NCI-H2171 (cell line): ENCODE measurements at places on chromosomes 12 and 14.
A peak's percentile ranks its signal among the peaks of the same experiment; 100 is the strongest.

GRCh38 chr14:49939884-49940510 lies 47.1 kb downstream of the ARF6 start:
- DNase-seq: no peak

GRCh38 chr14:20427231-20428009 lies 8.5 kb downstream of the KLHL33 start:
- no peak for DNase-seq

DNA sequence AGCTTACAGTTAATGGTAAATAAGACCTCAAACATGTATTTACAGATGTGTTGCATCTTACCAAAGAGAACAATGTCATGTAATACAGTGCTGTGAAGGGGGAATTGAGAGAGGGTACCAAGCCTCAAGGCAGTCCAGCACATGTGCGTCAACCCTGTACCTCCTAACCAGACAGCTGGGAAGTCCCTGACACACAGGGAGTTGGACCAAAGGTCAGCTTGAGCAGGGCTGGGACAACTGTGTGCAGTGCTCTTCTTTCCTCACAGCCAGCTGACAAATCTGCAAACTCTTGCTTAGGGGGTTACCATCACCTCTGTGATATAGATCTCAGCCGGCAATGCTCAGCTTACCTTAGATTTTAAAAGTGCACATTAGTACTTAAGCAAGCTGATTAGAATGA lies 56.8 kb upstream of the RIC8B start:
- DNase-seq: no peak

- DNase-seq: no peak
Measured at GRCh38 chr12:43011383-43011926, 421.9 kb upstream of the PRICKLE1 start.

DNA sequence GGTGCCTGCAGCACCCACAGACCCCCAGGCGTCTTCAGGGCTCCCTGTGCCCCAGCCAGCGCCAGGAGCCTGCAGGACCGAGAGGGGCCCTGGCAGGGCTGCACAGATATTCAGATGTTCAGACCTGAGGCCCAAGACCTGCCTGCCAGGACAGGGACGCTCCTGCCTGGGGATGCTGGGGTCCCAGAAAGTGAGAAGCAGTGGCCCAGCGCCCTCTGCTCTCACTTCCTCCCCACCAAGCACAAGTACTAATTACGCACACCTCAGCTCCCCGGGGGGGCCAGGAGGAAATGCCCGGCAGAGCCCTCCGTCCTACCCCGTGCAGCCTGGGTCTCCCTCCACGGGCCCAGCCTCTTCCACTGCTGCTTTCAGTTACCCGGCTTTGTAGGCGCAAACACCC lies 28.8 kb upstream of the INF2 start:
- no peak for DNase-seq

DNA sequence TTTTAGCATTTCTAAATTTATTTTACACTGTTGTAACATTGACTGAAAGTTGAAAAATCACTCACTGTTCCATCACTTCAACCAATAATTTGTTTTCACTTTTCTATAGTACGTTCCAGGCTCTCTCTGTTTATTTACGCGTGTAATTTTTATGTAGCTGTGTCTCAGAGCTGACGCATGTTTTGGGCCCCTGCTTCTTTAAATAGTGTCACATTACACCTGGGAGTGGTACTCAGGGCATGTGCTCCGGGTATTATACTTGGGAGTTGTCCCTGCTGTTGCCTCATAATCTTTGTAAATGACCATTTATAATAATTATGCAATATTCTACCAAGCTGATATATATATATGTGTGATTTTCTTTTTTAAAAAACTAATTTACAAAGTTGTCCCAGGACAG lies 132.8 kb upstream of the CPM start:
- DNase-seq: no peak

DNA sequence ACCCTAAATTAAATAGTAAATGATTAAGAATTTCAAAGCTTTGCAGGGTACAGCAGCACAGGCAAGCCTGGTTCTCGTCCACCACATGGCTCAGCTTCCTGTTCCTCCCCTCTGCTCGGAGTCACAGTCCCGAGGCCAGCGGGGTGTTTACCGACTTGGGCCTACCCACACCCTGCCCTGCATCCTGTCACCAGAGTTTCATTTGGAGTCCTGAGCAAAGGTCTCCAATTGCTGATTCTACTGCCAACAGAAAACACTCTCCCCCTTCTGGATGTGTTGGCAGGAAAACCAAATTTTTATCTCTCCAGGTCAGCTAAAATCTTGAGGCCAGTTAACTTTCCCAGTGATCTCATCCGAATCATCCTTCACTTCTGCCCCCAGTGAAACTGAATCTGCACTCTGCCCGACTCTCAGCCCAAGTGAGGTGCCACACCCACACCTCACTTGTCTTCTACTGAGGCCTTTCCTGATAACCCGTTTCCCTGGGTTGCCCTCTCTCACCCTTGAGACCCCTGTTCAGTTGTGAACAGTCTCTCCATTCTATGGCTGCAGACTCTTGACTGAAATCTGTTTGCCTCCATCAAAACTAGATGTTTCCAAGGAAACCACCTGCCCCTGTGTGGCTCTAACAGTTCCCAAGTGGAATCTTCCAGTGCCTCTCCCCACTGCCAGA lies 71.2 kb downstream of the VCPKMT start:
- DNase-seq: no peak

GRCh38 chr14:72094844-72095582 lies 162.8 kb downstream of the RGS6 start:
- no peak for DNase-seq

GRCh38 chr12:19826980-19827550 lies 387.8 kb downstream of the AEBP2 start:
- no peak for DNase-seq

- no peak for DNase-seq
Measured at GRCh38 chr12:45433441-45433868, 217.6 kb downstream of the ANO6 start.

DNA sequence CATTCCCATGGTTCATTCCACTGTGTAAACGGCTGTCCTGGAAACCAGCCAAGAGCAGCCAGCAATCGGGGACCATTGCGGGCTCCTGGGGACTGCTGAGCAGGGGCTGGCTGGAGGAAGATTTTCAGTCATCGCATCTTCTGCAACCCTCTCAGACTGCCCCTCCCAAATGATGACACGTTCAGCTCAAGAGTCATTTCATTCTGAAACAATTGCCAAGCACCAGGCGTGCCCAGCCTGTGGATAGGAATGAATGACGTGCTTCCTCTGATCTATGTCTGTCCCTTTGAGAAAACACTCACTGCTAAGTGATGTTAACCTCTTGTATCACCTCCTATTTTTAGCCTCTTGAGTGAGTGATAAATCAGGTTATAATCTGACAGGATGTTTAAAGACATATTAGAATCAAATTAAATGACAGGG lies 62.0 kb downstream of the NDUFA12 start:
- DNase-seq: no peak

- no peak for DNase-seq
Measured at GRCh38 chr12:72521326-72521725, 249.2 kb downstream of the TRHDE start.

GRCh38 chr12:79908366-79908765 lies 26.5 kb downstream of the PPP1R12A start:
- no peak for DNase-seq

DNA sequence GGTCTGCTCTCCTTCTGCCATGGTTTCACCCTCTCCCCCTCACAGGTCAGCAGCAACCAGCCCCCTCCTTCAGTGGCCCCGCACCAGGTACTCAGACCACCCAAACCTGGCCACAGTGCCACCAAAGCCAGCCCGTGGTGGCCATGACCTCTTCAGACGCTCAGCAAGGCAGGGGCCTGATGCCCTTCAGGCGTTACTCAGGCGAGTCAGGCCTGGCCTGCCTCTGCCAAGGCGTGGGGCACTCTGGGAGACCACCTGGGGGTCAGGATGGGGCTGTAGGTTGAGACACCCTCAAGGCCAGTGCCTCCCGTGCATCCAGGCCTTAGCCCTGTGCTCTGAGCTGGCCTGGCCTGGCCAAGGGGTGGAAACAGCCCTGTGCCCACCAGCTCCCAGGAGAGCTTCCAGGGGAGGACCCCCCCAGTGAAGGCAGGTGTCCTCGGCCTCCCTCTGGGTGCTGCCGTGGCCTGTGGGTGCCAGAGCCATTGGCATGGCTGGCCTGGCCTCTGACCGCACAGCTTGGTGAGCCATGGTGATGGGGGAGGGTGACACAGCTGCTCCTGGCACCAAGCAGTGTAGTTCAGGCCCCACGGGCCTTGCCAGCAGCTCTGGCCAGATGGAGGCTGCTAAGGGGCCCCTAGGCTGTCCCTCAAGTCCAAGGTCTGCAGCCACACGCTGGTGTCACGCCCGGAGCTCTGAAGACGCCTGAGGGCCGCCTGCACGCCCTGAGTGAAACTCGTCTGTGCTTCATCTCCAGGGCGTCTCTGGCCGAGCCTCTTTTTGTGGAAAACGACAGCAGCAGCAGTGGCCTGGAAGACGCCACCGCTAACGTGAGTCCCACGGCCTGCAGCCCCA lies 15.1 kb downstream of the XRCC3 start:
- no peak for DNase-seq

- DNase-seq: no peak
Measured at GRCh38 chr12:117208811-117209455, 18.7 kb upstream of the FBXO21 start.

GRCh38 chr12:57754411-57755193 lies at the start of gene MARCHF9:
TSS of gene MARCHF9 (plus strand) at chr12:57755103. CDS start at chr12:57755529, 426 bp downstream.
- DNase-seq: peak; percentile 91

DNA sequence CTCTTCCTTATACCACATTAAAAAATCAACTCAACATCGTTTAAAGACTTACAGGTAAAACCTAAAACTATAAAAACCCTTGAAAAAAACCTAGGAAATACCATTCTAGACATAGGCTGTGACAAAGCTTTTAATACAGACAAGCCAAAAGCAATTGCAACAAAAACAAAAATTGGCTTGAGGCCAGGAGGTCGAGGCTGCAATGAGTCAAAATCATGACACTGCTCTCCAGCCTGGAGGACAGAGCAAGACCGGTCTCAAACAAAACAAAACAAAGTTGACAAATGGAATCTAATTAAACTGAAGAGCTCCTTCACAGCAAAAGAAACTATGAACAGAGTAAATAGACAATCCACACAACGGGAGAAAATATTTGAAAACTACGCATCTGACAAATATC lies 1057.8 kb downstream of the FSCB start:
- DNase-seq: no peak

DNA sequence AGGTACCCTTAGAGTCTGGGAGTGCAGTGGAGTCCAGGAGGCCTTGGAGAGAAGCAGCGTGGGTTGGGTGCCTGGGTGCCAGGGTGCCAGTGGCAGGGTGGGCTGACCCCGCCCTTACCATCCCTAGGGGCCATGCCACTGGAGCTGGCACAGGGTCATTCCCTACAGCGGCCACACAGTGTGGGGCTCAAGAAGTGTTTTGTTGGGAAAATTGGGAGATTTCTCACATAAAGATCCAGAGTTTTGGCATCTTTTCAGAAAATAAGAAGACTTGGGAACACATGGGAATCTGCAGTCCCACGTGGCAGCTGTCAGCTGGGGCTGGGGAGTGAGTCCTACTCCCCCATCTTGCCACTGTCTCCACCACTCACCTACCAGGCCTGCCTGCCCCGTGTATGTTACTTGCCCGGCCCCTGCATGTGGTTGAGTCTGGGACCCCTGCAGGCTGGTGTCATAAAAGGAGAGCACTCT lies 4.2 kb downstream of the VASH1 start:
- no peak for DNase-seq

GRCh38 chr12:82034769-82035168 lies 275.6 kb upstream of the PPFIA2 start:
- no peak for DNase-seq

GRCh38 chr12:20140751-20141150 lies 227.6 kb upstream of the PDE3A start:
- no peak for DNase-seq

- no peak for DNase-seq
Measured at GRCh38 chr12:86134561-86134960, 121.6 kb downstream of the MGAT4C start.

DNA sequence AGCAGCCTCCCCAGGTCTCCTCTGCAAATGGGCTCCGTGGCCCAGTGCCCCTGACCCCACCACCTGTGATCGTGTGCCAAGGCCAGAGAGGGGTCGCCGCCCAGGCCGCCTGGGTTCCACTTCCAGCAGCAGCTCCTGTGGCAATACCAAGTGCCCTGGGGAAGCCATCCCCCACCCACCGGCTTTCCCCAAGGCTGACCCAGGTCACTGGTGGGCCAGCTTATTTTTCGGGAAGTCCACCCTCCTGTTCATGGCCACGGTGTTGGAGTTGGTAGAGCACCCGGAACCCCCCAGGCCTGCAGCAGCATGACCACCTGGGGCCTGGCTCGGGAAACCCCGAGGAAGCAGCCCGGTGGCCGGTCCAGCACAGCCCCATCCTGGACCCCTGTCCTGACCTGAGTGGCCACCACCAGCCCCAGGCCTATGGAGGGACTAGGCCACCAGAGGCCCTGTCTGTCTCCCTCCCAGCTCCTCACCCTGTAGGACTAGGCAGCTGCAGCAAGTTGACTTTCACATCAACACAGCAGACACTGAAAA lies 40.8 kb upstream of the OASL start:
- DNase-seq: no peak

- no peak for DNase-seq
Measured at GRCh38 chr14:89110110-89110509, 285.7 kb downstream of the TTC8 start.

DNA sequence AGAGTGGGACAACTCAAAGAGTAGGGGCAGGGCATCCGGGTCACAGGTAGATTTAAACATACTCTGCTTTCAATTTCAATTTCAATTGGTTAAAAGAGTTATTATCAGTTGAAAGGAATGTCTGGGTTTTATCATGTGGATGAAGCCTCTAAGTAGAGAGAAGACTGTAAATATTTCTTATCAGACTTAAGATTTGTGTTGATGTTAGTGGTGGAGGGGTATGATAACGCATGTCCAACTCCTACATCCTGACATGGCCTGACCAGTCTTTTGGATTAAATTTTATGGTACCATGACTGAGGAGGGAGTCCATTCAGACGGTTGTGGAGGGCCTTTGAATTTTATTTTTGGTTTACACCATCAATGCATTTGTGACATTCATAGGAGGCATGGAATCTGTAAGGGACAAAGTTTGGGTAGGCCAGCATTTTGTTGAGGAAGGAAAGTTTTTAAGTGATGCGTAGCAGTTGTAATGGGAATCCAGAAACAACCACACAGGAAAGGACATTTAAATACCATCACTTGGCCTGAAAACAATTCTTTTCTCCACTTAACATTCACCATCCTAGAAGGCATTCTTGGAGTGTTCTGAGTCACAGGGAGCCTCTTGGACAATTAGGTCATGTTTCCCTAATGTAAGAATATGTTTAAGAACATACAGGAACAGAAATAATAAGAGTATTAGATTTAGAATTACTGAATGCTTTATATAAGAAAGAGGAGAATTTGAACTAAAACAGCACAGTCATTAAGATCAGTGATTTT lies 371.9 kb downstream of the ATP23 start:
- no peak for DNase-seq

DNA sequence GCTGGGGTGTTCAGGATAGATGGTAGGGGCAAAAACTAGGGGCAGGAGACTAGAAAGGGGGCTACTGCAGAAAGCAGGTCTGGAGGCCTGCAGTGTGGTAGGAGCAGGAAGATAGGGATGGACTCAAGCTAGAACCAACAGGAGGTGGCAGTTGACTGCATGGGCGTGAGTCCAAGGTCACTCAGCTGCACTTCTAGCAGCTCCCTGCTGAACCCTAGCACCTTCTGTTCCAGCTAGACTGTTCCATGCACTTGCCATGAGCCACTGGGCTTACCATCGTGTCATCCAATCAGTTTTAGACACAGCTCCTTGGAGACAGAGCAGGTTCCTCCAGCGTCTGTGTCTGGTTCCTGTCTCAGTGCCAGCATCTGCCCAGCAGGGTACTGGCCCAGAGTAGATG lies 11.3 kb upstream of the KRT8 start:
- no peak for DNase-seq

GRCh38 chr12:6978611-6979011 lies 7.9 kb downstream of the EMG1 start:
- no peak for DNase-seq
